ENCODE measurements at places on chromosomes 2 and 18.

DNA sequence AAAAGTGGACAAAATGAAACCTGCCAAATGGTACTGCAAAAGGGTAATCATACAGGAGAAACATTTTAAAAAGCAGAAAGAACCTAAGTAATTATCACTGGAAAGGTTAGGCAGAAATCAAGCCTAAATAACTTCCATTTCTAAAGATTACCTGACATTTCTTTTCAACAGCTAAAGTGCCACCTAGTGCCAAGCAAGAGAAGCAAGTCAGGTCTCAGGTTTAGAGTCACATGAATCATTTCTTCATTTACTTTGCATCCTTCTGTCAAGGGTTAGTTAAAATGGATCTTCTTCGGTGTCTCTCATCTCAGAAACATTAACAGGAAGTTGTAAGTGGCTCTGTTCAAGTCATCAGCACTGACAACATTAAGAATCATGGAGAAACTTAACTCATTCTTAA is 90.3 kb downstream of the AKAIN1 start:
- no peak for DNase-seq

GRCh38 chr2:126719833-126720351 is 63.9 kb downstream of the GYPC start:
- DNase-seq = no peak

- DNase-seq = no peak
Measured at GRCh38 chr2:15588329-15588919, 3.2 kb upstream of the DDX1 start.

DNA sequence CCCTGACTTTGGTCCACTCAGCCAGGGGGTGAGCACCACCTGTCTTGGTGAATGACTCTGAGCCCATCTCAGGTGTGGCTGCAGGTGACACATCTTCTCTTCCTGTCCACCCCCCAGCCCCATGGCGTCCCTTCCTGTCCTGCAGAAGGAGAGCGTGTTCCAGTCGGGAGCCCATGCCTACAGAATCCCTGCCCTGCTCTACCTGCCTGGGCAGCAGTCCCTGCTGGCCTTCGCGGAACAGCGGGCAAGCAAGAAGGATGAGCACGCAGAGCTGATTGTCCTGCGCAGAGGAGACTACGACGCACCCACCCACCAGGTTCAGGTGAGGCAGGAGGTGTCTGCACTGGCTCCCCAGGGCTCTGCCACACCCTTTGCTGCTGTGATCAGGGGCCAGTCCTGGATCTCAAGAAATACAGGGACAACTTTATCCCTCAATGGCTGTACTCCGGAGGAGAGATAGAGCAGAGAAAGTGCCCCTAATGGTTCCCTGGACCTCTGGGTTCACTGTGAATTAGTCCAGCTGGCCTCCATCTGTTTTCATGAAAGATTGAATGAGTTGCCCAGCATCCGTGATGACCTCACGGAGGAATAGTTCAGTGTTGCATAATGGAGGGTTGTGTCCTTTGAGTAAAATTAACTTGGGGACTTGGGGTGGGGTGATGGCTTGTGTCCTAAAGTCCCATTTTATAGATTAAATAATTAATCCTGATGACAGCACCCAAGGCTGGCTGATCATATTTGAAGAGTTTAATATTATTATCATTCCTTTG is at the start of gene NEU2:
TSS of gene NEU2 (plus strand) at position 122 of the 770 bp plus-strand sequence. CDS start at position 122, 0 bp downstream.
- DNase-seq = no peak

DNA sequence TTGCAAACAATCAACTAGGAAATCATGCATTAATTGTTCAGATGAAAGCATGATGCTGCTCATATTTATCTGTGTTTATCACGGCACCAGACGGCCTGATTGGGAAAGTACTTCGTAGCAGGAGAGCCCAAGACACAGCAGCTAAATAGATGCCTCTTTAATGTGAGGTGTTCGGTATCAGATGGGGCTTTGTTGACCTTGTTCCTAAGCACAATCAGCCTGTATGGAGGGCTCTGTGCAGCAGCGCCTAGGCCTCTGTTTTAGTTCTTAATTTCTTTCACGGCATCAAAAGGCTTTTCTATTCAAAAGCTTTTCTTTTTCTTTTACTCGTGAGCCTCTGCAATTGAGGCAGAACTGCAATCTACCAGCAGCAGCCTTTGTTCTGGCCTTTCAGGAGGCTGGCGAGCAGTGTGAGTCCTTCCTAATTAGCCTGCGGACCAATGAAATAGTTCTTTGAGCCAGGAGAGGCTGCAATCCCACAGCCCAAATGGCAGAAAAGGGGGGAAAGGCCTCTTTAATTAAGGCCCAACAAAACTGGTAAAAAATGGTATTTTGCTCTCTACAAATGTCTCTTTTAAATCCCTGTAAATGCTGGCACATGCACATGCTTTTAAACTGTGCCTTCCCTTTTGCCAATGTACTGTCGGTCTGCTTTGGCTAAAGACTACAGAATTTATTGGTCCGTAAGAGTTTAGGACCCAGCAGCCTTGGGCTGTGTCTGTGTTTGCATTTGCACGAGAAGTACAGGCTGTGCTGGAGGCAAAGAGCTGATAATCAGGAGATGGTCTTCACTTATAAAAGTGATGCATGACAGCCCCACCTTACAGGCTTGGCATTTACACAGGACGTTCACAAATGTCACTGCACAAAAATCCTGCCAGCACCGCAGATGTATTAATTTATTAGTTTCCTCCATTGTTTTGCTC is 159.6 kb downstream of the RND3 start:
- no peak for DNase-seq

- DNase-seq = no peak
Measured at GRCh38 chr2:238591732-238592131, 165.0 kb downstream of the ASB1 start.

DNA sequence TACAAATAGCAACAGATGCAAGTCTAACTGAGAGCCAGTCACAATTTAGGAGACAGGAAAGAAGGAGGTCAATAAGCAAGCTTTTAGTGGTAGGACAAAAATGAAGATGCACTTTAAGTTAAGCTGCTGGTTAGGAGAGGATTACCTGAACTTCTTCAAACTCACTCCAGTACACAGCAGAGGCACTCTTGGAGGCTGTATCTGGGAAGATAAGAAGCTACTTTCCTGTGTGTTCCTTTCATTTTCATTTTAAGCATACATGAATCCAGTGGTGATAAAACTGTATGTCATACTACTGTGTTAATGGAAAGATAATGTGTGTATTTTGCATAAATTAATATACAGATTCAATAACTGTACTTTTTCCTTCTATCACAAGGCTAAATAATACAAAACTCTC is 49.6 kb downstream of the HYCC2 start:
- no peak for DNase-seq

DNA sequence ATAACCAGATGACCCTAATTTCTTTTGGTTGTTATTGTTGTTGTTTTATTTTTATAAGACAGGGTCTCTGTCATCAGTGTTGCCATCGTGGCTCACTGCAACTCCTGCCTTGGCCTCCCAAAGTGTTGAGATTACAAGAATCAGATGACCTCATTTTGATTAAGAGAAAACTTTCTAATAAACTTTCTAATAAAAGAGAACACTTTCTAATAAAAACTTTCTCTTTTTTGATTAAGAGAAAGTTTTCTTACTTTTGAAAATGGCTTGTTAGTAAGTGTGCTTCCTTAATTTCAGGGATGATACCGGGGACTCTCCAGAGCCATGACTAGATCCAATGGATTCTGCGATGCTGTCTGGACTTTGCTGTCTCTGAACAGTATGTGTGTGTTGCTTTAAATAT is 7.7 kb downstream of the CENPA start:
- no peak for DNase-seq

- no peak for DNase-seq
Measured at GRCh38 chr18:45569566-45570275, 45.6 kb upstream of the SLC14A2 start.

- DNase-seq = no peak
Measured at GRCh38 chr2:159558479-159558878, 57.9 kb downstream of the BAZ2B start.

DNA sequence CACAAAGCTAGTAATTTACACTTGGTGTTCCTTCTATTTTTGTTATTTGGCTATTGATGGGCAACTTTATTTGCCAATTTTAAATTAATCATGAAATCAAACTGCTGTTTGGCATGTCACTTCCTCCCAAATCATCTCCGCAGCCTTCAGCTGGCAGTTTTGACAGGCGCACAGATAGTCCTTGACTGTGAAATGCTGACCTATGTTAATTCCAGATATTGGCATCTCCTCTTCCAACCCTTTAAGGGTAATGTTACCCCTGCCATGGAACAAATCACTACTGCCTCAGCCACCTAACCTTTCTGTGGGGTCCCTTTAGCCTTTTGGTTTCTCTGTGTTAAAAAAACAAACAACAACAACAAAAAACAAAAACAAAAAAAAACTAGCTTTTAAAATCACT is 182.4 kb upstream of the TANK start:
- no peak for DNase-seq

DNA sequence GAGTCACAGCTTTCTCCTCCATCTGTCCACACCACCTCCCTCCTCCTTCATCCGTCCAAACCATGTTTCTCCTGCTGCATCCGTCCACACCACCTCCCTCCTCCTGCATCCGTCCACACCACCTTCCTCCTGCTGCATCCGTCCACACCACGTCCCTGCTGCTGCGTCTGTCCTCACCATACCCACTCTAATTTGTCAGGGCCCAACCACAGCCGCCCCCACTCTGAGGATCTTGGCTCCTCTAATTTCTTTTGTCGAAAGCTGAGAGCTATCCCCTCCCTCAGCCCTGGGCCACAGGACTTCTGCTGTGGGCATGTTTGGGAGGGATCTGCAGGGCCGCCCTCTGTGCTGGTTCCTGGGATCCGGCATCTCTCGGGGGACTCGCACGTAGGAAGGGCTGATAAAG is 67.4 kb downstream of the TPO start:
- no peak for DNase-seq

- DNase-seq = no peak
Measured at GRCh38 chr18:47311585-47311984, 60.1 kb upstream of the SKOR2 start.

DNA sequence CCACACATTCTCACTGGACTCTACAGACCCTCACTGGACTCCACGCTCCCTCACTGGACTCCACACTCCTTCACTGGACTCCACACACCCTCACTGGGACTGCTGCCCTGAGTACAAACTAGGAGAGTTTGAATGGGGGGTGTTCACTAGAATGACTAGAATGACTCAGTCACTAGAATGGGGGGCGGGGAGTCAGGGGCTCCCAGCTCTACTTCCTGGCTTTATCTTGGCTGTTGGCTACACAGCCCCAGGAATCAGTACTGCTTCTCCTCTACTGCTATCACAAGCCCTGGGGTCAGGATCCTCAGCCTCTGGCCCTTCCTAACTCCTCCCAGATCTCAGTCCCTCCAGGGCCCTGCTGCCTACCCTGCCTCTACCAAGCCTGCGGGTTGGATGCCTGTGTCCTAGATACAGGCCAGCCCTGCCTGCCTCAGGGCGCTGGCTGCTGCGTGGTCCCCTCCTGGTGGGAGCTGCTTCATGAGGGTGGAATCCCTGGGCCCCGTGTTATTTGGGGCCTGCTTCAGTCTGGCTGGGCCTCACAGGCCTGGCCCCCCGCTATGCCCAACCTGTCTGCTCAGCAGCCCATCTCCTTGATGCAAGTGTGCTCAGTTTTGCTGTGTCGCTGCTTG is 7.8 kb downstream of the PTMA start:
- DNase-seq = no peak

DNA sequence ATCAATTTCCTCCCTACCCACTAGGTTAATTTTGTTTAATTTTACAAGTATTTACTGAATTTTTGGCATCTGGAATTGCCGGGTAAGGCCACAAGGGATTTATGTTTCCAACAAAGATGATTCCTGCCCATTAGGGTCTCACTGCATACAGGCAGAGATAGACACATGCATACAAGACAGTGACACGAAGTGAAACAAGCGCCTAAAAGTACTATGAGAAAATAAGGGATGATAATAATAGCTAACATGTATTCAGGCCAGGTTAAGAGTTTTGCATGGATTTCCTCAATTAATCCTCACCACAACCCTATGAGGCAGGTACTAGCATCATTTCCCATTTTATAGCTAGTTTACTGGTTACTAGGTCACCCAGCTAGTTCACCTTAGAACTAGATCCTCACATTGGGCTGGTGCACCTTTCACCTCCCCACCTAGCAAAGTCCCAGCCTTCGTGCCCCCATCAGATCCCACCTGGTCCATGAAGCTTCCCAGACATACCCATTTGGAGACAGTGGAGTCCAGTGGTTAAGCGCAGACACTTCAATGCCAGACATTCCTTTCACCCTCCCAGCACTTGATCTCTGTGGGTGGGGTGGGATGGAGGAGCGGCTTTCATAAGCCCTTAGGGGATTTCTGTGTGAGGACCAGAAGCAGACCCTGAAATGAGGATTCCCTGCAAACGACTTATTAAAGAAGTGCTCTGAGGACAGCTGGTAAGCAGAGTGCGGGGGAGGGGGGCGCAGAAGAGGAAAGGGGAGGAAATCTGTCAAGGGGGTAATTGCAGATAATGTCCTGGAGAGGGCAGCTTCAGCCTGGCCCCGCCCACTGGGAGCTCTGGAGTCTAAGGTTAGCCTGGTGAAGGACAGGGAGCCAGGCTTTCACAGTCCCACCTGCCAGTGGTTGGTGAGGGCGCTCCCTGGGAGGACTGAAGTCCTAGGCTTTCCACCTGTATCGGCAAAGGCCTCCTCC is 5.8 kb upstream of the DGUOK start:
- DNase-seq = no peak
